ENCODE measurements at places on chromosomes 1 and 21.

- DNase-seq, result no peak
Measured at GRCh38 chr1:235511470-235512240, 7.4 kb upstream of the B3GALNT2 start.

DNA sequence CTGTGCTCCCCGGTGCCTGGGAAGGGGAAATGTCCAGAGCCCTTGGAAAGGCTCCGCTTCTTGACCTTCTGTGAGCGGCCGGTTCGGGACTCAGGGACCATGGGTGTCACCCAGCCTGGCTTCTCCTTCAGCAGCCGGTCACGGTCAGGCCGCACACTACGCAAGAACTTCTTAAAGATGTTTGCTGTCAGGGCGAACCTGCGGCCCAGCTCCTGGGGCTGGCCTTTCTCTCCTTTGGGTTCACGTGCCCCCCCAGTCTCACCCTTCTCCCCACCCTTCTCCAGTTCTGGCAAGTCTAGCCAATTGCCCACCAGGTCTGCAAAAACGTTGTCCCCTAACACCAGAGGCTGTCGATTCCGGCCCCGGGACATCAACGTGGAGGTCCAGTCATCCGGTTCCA is 12.1 kb downstream of the INKA2 start:
- peak; percentile 11 for DNase-seq

DNA sequence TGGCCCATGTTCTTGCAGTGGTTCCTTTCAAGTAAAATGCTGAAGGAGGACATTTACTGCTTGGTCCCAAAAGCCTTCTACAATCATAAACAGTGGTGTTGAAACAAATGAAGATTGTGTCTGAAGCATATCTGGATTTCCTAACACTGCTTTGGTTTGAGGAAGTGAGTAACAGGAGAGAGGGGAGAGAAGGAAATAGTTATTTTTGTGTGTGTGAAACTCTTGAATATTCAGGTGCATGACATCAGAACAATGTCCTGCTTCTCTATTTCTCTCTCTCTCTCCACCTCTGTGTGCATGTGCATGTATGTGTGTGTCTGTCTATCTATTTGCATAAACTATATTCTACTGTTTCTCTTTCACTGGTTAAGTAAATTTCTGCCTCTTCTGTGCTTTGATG is 61.4 kb upstream of the TNFSF18 start:
- DNase-seq, result no peak

DNA sequence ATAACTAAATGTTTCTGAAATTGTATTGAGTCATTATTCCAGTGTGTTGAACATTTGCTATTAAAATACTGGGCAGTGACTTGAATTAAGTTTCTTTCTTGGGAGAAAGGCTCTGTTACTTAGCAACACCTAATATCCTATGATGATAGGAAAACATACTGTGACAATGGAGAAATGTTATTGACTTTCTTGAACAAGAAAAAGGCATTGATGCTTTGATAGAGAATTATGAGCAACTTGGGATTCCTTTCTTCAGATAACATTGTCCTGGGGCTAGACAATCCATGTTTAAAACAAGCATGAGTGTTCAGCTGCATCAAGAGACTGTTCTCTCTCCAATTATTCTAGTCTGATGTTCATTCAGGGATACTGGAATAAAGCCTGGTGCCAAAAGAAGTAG is 215.9 kb upstream of the L1TD1 start:
- no peak for DNase-seq

DNA sequence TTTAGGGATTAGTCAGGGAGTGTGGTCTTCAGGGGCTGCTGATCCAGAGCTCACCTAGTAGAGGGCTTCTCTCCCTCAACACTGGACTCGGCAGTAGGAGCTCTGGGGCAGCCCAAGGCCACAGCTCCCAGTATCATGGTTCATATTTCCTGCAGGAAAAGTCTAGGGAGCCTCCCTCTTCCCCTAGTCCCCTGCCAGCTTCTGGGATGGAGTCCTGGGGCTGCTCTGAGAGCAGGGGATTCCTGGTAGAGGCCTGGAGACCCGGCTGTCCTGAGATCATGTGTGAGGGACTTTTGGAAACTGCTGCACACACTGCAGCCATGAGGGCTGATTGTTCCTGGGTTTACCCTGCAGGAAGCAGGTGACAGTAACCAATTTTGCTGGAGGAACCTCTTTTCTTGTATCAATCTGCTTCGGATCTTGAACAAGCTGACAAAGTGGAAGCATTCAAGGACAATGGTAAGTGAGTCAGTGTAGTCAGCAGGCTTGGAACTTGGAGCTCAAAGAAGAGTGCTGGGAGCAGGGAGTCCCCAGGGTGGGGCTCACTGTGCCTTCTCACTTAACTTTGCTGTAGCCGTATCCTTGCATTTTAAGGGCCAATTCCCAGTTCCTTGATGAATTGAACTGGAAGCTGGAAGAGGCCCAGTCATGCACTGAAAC is 16.3 kb downstream of the STRIP1 start:
- no peak for DNase-seq
